ENCODE measurements at places on chromosomes 11 and 22.

DNA sequence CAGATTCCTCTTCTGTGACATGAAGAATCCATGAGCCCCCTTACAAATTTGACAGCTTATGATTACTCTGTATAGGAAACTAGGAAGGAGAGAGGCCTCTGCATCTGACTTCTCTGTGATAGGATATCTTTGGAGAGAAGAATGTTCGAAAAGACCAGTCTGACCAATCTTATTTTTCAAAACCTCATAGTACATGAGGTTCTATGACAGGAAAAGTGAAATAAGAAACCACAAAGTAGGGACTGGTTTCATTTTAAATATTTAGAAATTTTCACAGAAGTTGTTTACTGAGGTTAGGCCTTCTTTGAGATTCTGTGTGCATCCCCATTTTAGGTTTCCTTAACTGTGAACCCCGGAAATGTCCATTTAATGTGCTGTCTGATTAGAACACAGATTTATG, 2.1 kb upstream of the OR4X1 start:
- no peak for DNase-seq

- no peak for DNase-seq
Observed at GRCh38 chr11:16997624-16998023, 16.6 kb downstream of the PLEKHA7 start.

DNA sequence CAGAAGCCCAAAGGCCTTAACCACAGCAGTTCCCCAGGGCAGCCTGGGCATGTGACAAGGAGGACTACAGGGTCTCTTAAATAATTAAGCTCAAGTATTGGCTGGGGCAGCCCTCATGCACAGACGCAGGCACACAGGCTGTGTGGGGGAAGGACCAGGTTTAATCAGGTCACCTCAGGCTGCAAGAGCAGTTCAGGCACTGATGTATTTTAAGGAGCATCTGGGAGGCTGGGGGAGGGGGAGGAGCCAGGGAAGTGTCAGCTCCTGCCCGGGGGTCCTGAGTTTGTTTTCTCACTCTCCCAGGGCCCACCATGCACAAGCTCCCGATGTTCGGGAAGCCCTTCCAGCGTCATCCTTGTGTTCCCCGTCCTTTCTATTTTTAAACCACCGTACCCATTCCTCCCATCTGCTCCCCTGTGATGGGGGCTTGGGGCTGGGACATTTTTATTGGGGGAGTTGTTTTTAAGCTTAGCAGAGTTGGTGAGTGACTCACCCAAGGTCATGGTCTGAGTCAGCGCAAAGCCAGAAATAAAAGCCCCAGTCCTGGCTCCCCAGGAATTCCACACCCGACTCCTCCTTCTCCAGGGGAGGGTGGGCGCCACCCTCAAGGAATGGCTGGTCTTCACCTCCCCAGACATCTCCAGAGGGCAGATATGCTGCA, 2.4 kb downstream of the CSDC2 start:
- no peak for DNase-seq

GRCh38 chr11:18384157-18384641, 10.2 kb upstream of the LDHA start:
- no peak for DNase-seq

- no peak for DNase-seq
Observed at GRCh38 chr11:38759394-38759793, 2161.4 kb upstream of the RAG2 start.

DNA sequence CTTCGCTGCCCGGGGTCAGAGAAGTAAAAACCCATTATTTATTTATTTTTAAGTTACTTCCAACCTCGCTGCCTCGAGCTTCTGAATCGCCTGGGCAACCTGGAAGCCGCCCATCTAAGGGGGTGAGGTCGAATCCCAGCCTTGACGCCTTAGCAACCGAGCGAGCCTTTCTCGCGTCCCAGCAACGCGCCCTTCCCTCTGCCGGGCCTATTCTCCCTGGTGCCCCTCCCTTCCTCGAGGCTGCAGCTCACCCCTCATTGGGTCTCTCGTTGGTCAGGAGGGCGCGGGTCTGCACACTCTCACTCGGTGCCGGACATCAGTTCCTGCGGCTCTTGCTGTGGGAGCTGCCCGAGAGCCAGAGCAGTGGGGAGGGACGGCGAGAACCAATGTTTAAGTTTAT, at the start of gene CCDC81:
Gene CCDC81 (plus strand): TSS at position 302 of the 400 bp plus-strand sequence. CDS start 277 bp downstream, outside the sequence.
- no peak for DNase-seq

- DNase-seq = no peak
Observed at GRCh38 chr11:65308281-65308891, 6.3 kb upstream of the CDC42EP2 start.

GRCh38 chr11:120425527-120425926, 86.0 kb upstream of the GRIK4 start:
- DNase-seq = no peak

DNA sequence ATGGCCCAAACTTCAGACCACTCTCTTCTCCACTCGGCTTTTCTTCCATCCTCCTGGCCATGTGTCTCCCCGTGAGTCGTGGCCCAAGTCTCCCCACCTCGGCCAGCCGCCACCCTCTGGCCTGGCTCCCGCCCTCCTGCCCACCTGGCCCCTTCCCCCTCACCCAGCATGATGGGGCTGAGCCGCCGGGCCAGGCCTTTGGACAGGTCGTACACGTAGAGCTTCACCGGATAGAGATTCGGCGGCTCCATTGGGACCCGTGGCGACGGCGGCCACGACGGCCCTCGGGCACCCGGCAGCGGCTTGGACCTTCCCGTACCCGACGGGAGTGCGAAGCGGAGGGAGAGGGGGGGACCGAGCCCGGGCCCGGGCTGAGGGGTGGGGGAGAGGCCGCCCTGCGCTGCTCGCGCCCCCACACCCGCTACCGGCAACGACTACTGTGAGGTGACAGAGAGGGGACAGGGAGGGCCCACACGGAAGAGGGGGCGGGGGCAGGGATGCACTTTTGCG, at the start of gene DESI1:
Gene DESI1 (minus strand): TSS at position 455 of the 510 bp plus-strand sequence. CDS start 204 bp downstream, at position 251.
- DNase-seq = peak; percentile 32

DNA sequence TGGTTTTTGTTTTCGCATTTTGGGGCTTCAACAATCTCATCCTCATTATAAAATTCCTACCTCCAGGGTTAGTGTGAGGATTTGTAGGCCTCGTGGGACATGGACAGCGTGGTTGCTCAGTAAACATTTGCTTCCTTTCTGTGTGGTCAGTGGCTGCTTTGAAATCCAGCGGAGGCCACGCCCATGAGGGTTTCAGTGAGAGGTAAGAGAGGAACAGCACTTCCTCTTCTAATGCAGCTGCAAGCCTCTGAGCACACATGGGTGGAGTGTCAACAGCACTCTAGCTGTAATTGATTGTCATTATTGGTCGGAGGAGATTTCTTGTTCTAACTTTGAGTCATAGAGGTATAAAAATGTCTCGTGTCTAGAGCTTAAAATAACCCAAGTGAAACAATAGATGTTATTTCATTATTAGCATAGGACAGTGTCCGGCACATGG, 6.0 kb upstream of the ARHGAP42 start:
- peak; percentile 74 for DNase-seq

DNA sequence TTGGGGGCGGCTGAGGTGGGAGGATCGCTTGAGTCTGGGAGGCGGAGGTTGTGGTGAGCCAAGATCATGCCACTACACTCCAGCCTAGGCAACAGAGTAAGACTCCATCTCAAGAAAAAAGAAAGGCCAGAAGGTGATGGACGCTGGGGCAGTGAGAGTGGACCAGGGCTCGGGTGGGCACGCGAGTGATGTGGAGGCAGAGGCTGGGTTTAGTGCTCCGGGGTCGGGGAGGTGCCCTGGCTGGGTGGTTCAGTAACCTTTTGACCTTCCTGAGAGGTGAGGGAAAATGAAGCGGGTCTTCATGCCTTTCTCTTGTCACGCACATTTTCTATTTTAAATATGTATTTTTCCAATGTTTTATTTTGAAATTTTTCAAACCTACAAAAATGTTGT, 45.1 kb downstream of the ST14 start:
- DNase-seq = no peak

- DNase-seq = no peak
Observed at GRCh38 chr11:17887779-17888178, 125.1 kb downstream of the SERGEF start.

DNA sequence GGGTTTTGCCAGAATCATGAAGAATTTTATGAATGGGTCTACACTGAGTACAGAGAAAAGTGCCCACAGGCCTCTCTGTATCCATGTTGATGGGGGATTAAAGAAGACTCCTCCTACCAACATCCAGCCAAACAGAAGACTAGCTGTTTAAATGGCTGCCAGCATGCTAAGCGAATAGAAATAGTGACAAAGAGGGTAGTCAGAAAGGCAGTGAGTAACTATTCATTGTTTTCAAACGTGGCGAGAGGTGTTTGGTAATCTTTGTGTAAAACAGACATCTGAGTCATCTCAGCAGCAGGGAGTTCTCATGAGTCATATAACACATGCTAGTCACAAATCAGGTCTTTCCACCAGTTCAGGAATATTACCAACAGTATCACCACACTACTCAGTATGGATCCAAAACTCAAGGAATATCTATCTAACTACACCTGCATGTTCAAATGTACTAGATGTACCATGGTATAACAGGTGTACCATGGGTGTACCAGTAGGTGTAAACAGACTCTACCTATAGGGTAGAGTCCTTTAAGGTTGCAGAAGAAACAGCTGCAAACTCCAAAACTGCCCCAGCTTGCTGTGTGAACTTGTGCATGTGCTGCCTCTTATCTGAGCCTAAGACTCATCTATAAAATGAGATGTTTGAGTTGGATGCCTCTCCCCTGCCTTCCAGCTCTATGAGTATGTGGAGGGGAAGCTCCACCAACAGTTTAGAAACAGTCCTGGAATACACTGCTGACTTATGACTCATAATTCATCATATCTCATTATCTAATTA, 82.0 kb downstream of the SLC1A2 start:
- DNase-seq = no peak

DNA sequence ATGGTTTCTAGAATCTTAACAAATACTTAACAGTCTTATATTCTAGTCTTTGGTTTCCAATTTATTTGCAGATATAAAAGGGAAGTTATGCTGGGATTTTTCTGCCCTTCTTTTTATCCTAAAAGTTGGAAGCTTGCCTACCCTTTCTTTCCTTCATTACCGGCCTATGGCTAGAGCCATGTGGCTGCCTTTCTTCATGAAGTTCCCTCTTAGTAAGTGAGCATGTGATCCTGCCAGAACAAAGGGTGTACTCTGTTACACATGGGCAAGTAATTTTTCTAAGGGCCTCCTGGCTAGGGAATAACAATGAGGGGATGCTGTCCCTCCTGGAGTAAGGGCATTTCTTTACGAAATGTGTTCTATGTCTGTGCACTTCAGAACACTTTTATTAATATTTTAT, 252.1 kb upstream of the PITPNB start:
- DNase-seq = no peak

DNA sequence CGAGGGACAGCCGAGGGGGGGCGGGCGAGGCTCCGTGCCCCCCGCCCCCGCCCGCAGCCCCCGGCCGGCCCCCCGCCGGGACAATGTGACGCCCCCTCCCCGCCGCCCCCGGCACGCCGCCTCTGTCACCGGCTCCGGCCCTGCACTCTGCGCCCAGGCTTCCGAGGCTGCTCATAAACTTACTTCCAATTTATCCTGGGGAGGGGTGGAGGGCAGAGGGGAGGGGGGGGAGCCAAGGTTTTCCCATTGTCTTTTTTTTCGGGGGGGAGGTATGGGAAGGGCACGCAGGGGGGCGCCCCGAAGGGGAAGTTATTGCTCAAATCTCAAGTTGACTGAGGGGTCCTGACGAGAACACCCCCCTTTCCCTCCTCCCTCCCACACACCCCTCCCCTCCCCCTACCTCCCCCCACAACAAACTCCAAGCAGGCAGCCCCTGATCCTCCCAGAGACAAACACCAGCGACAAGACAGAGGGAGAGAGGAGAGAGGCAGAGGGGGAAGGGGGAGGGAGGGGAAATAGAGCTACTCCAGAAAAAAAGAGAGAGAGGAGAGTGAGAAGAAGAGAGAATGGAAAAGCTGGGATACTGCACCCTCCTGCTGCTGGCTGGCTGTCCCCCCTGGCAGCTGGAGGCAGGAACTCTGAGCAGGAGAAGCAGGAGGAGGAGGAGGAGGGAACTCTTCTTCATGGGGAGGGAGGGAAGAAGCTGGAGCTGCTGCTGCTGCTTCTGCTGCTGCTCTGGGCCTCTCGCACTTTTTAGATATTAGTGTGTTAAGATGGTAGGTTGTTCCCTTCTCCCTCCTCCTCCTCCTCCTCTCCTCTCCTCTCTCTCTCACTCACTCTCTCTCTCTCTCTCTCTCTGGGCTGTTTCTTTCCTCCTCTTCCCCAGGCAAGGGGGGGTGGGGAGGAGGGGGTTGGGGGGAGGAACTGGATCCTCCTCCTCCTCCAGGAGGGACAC, 631 bp downstream of the PHF21A start:
- no peak for DNase-seq

- no peak for DNase-seq
Observed at GRCh38 chr11:102320679-102321078, 3.4 kb downstream of the BIRC3 start.

DNA sequence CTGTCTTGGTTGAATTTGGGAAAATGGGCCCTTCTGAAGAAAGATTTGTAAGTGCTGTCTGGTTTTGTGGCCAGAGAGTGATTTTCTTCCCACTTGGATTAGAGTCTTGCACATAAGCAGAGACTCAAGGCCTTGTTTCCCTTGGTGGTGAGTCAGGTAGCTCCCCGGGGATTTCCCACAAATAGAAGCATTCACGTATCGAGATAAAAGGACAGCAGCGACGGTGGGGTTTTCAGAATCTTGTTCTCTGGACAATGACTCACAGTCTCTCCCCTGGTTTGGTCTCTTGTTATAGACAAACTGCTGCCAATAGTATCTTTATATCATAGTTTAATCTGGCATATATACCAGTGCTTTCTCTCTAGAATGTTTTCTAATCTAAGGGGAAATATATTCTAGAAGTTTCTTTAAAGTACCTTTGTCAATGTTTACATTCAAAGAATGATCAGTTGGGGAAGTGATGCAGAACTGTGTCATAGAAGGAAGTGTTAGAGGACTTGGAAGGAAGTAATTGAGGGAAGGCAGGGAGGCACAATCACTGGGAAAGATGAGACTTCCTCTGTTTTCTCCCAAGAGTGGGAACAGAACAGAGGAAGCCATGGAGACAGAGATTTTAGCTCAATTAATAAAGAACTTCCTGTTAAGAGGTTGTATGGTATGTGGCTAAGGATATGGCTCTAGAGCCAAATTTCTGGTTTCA, 18.1 kb downstream of the POLA2 start:
- no peak for DNase-seq
